ENCODE measurements at places on chromosomes 13 and 19.

GRCh38 chr13:43300865-43301264 lies 277.5 kb downstream of the DNAJC15 start:
- no peak for DNase-seq

- DNase-seq, result no peak
Observed at GRCh38 chr19:764301-764700, 13.4 kb downstream of the MISP start.

GRCh38 chr13:46387064-46387851 lies at the start of gene RUBCNL:
RUBCNL (minus strand) TSS chr13:46387252; CDS start chr13:46372475, 14,777 bp downstream.
- DNase-seq, result no peak

GRCh38 chr13:40167327-40167726 lies 499.1 kb downstream of the FOXO1 start:
- no peak for DNase-seq

DNA sequence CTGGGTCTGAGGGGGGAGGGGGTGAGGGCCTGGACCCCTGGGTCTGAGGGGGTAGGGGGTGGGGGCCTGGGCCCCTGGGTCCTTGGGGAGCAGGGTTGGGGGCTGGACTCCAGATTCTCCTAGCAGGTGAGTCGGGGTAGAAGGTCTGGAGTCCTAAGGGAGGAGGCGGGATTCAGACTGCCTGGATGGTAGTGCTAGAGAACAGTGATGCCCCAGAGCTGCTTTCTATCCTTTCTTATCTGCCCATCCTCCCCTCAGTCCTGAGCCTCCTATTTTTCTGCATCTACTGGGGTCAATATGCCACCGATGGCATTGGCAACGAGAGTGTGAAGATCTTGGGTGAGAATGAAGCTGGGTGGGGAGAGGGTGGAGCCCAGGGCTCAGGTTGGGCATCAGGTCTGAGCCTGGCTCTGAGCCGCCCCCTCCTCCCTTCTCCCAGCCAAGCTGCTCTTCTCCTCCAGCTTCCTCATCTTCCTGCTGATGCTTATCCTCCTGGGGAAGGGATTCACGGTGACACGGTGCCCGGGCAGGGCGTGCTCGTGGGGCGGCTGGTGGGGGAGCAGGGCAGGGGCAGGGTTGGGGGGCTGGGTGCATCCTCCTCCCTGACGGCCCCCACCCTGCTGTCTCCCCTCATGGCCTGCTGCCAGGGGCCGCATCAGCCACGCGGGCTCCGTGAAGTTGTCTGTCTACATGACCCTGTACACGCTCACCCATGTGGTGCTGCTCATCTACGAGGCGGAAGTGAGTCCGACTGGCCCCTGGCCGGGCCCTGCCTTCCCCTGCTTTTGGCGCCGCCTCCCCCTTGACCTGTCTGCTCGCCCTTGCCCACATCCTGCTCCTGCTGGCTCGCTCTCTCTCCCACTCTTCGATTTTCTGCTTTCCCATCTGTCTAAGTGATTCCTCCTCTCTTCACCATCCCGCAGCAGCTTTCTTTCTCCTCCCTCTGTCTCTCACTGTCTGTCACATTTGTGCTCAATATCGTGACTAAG lies 3.4 kb downstream of the TMEM145 start:
- DNase-seq, result no peak

- DNase-seq, result no peak
Observed at GRCh38 chr13:51682686-51683085, 98.4 kb downstream of the WDFY2 start.

- DNase-seq, result peak; percentile 33
Observed at GRCh38 chr19:39502640-39503417, 4.1 kb downstream of the DLL3 start.

DNA sequence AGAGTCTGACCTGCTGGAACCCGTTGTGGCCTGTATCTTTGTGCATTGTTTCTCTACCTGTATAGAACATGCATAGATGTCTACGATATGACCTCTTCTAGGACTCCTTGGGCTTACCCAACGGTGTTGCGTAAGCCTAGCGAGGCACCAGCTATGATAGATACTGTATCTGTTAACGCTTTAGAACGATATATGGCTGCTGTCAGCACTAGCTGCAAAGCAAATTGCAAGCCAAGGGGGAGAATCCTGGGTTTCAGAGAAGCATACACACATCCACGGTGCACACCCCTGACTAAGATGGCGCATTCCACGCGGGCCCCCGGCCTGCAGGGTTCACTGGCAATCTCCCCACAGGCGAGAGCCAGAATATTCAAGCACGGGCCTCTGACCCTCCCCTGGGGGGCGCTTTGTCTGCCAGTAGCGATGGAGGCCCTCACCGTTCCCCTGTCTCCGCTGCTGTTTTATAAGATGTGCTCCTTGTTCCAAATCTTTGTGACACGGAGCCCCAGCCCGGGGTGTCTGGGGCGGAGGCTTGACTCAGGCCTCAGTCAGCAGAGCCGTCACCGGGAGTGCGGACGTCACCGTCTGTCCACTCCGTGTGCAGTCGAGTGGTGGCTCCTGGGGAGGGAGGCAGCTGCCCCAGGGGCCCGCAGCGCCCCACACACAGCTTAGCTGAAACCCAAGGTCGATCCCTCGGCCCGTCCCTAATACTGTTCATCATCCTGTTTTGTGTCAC lies 12.9 kb upstream of the RPS15 start:
- no peak for DNase-seq

DNA sequence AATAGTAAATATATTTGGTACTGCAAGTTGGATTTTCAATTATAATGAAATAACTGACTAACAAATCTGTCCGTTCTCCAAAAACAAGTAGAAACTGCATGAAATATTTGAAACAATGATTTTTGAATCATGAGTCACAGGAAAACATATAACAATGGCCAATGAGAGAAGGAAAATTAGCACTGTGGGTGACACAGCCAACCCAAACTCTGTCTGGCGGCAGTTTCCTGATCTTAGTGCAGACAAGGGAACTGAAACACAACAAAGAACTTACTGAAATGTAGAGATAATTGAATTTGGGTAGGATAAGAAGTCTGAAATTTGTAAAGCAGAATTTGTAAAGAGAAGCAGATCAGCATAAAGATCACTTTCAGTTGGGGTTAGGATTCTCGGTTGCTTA lies 2743.3 kb upstream of the PCDH20 start:
- no peak for DNase-seq

DNA sequence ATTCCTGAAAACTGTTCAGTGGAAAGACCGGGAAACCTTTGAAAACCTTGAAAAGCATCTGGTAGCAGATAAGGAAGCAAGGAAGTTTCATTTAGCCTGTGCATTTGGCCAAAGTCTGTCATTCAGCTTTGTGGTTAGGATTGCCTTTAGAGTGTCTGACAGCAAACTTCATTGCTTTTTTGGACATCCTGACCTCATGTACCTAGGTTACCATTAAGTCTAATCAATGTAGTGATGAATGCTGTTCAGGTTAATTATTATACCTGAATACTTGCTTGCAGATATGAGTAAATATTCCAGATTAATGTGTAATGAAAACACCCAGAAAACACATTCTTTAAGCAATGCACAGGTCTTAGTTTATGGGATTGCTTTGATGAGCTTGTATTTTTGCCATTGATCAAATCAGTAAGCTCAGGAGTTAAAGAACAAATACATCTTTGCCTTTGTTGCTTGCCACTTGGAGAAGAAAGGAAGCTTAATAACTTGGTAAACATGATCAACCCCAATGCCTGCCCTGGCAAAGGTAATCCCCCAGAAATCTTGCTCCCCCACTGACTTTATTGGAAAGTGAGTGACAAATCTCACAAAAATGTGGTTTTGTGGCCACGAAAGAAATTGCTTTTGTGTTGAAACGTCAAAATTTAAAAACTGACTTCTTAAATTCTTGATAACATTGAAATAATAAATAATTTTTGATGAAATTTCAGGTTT lies 87.4 kb downstream of the SLC15A1 start:
- DNase-seq, result no peak

DNA sequence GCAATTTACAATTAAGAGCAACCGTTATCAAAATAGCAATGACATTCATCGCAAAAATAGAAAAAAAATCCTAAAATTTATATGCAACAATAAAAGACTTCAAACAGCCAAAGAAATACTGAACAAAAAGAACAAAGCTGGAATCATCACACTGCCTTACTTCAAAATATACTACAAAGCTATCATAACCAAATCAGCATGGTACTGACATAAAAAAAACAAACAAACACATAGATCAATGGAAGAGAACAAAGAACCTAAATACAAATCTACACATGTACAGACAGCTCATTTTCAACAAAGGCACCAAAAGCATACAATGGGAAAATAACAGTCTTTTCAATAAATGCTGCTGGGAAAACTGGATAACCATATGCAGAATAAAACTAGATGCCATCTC lies 6.4 kb downstream of the ZNF562 start:
- no peak for DNase-seq

DNA sequence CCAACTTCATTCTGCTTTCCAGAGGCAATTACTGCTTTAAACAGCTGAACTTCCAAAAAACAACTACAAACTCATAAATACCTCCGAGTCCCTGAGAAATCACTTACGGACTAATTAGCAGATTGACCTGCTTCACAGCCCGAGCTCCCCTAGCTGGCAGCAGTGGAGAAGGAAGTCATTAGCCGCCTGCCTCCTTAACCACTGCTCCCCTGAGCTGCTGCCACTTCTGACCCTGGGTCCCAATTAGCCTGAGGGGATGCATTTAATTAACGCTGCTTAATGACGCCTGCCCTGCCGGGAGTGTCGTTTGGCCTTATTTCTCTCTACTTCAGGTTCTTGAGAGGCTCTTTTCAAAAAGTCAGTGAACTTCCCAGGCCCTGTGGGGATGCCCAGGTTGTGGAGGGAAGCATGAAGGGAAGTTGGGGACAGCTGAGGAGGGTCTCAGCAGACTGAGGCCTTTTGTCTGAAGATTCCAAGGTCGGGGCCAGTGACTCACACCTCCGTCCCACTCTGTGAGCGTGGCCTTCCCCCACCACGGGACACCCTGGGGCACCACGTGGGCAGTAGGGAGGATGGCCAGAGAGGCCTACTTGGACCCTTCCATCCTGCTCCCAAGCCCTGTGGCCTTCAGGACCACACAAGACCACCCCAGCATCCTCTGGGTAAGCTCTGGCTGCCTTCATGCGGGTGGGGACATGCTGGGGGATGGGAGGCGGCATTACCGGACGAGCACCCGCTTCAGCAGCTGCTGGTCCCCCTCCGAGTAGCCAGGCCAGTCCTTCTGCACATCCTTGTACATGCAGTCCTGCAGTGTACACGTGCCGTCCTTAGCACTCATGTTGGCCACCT lies 19.8 kb upstream of the ISYNA1 start:
- no peak for DNase-seq

DNA sequence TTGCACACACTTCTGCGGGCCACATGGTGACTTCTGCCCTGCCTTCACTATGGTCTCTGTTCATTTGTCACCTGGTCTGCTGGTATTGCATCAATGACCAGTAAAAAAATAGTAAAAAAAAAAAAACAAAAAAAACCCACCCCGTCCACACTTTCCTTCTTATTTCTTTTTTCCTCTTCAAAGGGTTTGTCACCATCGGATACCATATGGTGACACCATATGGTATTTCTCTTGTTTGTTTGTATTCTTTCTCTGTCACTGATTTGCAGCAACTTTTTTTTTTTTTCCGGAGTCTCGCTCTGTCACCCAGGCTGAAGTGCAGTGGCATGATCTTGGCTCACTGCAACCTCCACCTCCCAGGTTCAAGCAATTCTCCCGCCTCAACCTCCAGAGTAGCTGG lies 26.2 kb upstream of the OR7C2 start:
- DNase-seq, result no peak

GRCh38 chr19:31160336-31160926 lies 188.8 kb downstream of the TSHZ3 start:
- no peak for DNase-seq

DNA sequence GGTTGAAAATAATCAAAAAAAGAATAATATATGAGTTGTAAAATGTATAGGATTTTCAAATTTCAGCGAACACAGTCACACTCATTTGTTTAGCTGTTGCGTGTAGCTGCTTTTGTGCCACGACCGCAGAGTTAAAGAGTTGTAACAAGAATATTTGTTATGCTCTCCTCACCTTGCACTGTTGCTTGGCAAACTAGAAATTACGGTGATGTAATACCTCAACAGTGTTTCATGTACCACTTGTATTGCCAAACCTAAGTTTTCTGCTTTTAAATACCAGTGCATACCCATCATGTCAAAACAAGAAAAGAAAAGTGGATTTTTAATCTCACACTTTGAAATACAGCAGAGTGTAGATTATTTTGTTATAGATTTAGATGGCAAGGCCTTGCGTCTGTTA lies 201.1 kb downstream of the NBEA start:
- no peak for DNase-seq

DNA sequence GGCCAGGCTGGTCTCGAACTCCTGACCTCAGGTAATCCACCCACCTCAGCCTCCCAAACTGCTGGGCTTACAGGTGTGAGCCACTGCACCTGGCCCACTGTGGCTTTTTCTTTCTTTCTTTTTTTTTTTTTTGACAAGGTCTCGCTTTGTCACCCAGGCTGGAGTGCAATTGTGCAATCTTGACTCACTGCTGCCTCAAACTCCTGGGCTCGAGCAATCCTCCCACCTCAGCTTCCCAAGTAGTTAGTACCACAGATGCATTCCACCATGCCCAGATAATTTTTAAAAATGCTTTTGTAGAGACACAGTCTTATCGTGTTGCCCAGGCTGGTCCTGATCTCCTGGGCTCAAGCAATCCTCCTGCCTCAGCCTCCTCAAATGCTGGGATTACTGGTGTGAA lies 12.1 kb upstream of the FCGBP start:
- DNase-seq, result no peak

- DNase-seq, result no peak
Observed at GRCh38 chr13:19345158-19345557, 163.5 kb upstream of the TUBA3C start.

DNA sequence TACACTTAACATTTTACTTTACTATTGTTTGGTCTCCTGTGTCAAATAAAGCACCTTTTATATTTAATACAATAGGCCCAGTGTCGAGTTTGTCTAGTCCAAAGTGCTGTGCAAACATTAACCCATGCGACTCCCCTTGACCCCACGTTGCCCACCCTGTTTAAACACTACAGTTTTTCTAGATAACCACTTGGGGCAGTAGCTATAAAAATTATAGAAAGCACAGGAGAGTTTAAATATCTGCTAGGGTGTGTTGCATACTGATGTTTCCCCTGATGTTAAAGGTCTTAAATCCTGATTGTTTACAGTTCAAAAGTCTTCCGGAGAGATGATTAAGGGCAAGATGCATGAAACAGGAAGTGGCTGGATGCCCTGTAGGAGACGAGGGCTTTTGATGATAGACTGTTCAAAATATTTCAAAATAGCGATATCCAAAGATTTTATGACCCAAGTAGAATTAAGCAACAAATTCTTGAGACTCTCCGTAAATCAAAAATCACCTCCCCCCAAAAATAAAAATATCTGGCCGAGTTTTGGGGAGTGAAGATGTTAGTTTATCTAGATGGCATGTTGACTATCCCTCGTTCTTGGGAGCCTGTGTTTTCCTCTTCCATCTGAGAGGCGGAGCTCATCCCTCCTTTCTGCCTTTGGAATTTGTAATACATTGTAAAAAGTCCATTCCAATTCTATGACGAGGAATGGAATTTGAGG lies 167.1 kb downstream of the FGF9 start:
- DNase-seq, result no peak

DNA sequence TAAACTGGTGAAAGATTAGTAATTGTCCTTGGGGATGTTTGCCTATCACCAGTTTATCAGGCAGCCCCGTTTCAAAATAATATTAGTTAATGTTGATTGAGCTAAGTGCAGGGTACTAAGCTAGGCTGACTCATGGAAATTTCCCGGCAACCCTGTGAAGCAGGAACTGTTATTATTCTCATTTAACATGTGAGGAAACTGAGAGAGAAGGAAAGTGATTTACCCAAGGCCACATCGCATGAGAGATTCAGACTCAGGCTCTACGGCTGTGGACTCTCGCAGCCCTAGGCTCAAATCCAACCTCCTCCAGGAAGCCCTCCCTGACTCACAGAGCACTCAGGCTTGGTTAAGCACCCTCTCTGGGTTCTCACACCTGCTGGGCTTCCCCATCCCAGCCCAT lies 19.7 kb downstream of the CLPTM1 start:
- DNase-seq, result no peak
